ENCODE measurements at places on chromosomes 7 and 10.

- no peak for DNase-seq
These were observed 209.0 kb downstream of the JCAD start for GRCh38 chr10:29850371-29850770.

GRCh38 chr7:19404912-19405329 is 259.7 kb upstream of the FERD3L start:
- DNase-seq = no peak

DNA sequence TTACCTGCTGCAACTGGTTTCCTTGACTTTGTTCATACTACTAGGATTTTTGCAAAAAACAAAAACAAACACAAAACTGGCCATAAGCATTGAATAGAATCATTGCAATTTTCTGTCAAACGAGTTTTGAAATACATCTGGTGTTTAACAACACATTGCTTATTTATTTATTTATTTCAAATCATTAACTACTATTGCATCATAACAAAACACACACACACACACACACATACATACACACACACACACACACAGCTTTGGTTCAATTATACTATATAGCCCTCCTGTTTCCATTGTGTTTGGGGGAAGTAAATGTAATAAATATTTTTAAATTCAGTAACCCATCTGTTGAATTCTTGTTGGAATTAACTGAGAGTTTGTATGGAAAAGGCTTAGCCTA is 43.8 kb downstream of the NRG3 start:
- DNase-seq = no peak

DNA sequence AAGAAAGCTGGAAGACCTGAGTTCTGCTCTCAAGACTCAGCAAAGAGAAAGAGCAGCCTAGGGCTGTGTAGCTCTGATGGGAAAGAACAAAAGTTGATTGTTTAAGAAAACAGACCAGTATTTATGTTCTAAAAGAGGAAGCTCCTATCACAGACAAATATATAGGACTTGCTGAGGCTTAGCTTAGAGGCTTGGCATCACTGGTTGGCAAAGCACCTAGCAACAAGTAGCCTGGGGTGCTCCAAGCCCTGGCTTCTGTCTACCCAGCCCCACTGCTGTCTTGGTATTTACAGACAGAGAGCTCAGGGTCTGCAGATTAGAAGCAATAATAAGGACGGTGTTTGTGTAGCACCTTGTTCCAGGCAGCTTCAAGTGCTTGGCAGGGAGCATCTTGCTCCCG is 36.9 kb upstream of the CCDC3 start:
- DNase-seq = no peak

DNA sequence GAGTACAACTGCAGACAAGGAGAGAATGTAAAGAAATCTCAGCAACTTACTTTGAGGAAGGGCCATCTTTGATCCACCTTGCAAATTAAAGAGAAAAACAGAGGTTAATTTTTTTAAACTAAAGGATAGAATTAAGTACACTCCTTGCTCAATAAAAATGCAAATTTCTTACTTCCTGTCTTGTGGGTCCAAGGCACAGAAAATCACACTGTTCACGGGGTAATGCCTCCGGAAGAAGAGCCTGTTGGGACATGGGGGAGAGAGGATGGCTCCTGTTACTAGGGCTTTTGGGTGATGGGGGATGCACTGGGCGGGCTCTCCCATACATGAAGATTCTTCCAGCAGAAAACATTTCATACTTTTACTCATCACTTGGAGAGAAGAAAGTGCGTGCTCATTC is 301.8 kb downstream of the TNS3 start:
- DNase-seq = no peak

DNA sequence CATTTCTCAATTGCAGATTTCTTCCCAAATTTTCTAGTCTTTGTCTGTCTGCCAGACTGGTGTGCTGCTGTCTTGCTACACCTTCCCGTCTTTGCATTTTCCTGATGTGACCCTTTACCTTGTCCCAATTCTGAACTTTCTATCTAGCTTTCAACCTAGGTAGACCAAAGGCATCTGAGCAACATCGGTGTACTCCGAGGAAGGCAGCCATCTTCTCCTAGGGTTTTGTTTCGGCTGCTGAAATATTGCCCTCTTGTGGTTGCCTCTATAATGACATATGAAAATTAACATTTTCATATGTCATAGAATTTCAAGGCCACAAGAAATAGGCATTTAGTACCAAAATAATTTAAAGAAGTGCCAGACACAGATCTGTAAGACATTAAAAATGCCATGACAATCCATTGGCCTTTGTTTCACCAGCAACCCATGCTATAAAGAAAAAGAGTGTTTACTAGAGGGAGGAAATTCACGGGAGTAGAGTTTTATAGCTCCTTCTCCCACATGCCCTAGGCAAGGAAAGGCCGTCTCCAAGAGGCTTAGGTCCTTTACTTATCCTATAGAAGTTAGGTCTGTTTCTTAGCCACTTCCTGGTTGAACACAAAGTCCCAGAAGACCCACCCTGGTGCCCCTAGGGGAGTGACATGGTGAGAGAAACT is 23.4 kb downstream of the OR9A2 start:
- DNase-seq = no peak

Data from activated CD8-positive, alpha-beta memory T cell treated with anti-CD3 and anti-CD28 coated beads for 1 hour (primary cell).